ENCODE measurements at places on chromosomes 2 and 18. TPM values are rescaled to one million over a fixed set of nuclear protein-coding genes. Genes with fewer than 3 reads are reported as not detected.
A peak's percentile ranks its signal among the peaks of the same experiment; 100 is the strongest.

DNA sequence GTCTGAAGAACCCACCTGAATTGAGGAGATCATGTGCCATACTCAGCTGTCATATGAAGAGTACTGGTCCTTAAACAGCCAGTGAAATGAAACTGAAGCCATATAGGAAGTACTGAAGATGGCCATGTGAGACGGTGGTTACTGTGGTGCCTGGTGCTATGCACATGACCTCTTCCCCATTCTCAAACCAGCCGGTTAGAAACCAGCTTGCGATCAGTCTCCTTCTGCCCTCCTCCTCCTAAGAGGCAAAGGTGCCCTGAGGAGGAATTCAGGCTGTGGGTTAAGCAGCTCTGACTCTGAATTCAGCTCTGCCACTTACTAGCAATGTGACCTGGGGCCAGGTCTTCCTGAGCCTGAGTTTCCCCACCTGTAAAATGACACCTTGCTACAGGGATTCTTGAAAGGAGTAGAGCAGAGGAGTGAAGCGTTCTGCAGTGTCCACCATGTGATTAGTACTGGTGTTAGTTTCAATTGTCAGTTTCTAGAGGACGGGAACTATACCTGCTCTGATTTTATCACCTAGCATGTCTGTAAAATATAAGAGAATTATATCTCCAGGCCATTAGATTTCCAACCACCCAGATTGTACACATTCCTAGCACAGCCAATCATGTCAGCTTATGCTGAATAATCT, 5.1 kb downstream of the FECH start:
- no peak overlapping the region for H3K27ac ChIP-seq
- DNase-seq, result peak; percentile 60
- H3K4me1 ChIP-seq, result peaks cover 23% of the 10 kb centered on the region
- H3K36me3 ChIP-seq, result peaks cover 18% of the 10 kb centered on the region

DNA sequence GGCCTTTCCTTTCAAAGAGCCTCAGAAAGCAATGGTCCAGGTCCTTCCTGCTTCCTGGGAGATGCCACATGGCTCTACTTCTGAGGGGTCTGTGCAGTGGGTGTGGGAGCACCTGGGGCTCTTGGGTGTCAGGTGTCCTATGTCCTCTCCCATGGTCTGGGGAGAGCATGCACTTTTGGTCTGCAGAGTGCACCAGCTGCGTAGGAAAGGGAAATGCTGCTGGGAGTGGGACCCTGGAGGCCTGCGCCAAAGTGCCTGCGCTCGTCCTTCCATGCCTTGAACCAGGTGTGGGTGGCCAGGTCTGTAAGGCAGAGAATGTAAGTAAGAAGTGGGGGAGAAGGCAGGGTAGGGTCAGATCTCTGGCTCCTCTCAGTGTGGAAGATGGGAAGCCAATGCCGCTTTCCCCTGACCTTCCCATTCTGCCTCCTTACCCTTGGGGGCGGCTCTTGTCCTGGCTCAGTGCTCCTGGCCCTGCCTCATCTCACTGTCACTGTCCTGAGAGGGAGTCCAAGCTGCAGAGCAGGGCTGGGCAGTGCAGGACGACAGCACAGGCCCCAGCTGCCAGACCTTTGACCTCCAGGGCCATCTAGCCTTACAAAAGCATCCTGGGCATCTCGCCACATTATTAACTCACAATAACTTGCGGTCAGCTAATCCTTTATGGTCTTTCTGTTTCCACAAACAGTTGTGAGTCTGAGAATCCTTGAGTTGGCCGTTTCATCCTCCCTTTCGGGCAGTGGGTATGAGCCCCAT, 6.6 kb upstream of the PROM2 start:
- no peaks in the 10 kb centered on the region for H3K36me3 ChIP-seq
- H3K27me3 ChIP-seq, result no peaks in the 10 kb centered on the region
- no peak for DNase-seq

DNA sequence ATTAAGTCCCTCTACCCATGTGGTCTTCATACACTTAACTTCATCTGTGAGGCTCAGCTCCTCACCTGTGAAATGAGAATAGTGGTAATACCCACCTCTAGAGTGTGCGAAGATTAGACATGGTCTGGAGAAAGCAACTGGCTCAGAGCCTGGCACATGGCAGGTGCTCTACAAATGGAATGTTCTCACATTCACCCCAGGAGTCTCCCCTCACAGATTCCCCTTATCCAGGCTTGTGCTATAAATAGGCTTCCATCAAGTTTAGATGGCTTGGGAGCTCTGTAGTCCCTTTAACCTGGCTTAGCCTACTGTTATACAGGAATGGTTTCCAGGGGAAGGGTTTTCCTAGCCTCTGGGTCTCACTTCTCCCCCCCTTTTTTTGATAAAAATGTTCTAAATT, 455.9 kb downstream of the RNF144A start:
- H3K4me3 ChIP-seq, result no peak overlapping the region
- H3K27me3 ChIP-seq, result peaks cover 3% of the 10 kb centered on the region
- no peak overlapping the region for H3K27ac ChIP-seq
- H3K36me3 ChIP-seq, result no peaks in the 10 kb centered on the region
- no peak for DNase-seq

GRCh38 chr2:74461187-74462053, 3.2 kb downstream of the WBP1 start:
- peaks cover 38% of the 10 kb centered on the region for H3K36me3 ChIP-seq
- H3K4me3 ChIP-seq, result no peak overlapping the region
- no peak overlapping the region for H3K27ac ChIP-seq
- peaks cover 38% of the 10 kb centered on the region for H3K4me1 ChIP-seq
- DNase-seq, result peak; percentile 72

- H3K36me3 ChIP-seq, result no peaks in the 10 kb centered on the region
- H3K27ac ChIP-seq, result no peak overlapping the region
- no peaks in the 10 kb centered on the region for H3K4me1 ChIP-seq
- DNase-seq, result no peak
These were observed 64.7 kb downstream of the TEX51 start for GRCh38 chr2:126963390-126963789.

The LIMS2 gene
- total RNA-seq, result 7.2 TPM

The CNGA3 gene
- not detected for total RNA-seq

Data from activated CD4-positive, alpha-beta T cell treated with anti-CD3 and anti-CD28 coated beads, Interleukin-2, amount 10 ng/mL, durations not matched to agents 24 days and 14 days (primary cell).